ENCODE measurements at places on chromosomes 11 and 22. TPM values are rescaled to one million over a fixed set of nuclear protein-coding genes. Genes with fewer than 3 reads are reported as not detected.

The OR8D1 gene
- not detected for polyA plus RNA-seq

The OR4D5 gene
- polyA plus RNA-seq = not detected

The SCT gene
- polyA plus RNA-seq = not detected

The DMC1 gene
- polyA plus RNA-seq = not detected

The KCTD14 gene
- not detected for polyA plus RNA-seq

The IGF2 gene
- not detected for polyA plus RNA-seq

The CREB3L1 gene
- not detected for polyA plus RNA-seq

The SF1 gene
- 142 TPM for polyA plus RNA-seq

The TTLL1 gene
- 9.4 TPM for polyA plus RNA-seq

The DBX1 gene
- polyA plus RNA-seq = not detected

The CCDC89 gene
- not detected for polyA plus RNA-seq

The HORMAD2 gene
- polyA plus RNA-seq = not detected

The CD3E gene
- 296 TPM for polyA plus RNA-seq

The MMP20 gene
- polyA plus RNA-seq = not detected

The PANX3 gene
- not detected for polyA plus RNA-seq

The CD3G gene
- 10.8 TPM for polyA plus RNA-seq

The MEI1 gene
- polyA plus RNA-seq = 250 TPM

The MMP8 gene
- not detected for polyA plus RNA-seq

The TRIM48 gene
- polyA plus RNA-seq = not detected

The ZW10 gene
- polyA plus RNA-seq = 13.7 TPM

The APLNR gene
- polyA plus RNA-seq = 0.28 TPM

The KCNA4 gene
- polyA plus RNA-seq = not detected

The RTL10 gene
- polyA plus RNA-seq = 4.5 TPM

The MUC5AC gene
- polyA plus RNA-seq = not detected

The C11orf21 gene
- 57.5 TPM for polyA plus RNA-seq

The JHY gene
- 1.7 TPM for polyA plus RNA-seq

The NELL1 gene
- polyA plus RNA-seq = not detected

The CHRM1 gene
- polyA plus RNA-seq = not detected

The WNT7B gene
- polyA plus RNA-seq = not detected

The PHETA2 gene
- 0.78 TPM for polyA plus RNA-seq

The OR5P2 gene
- polyA plus RNA-seq = not detected

The CLMP gene
- 0.11 TPM for polyA plus RNA-seq
